ENCODE measurements at places on chromosomes 5 and 9.

DNA sequence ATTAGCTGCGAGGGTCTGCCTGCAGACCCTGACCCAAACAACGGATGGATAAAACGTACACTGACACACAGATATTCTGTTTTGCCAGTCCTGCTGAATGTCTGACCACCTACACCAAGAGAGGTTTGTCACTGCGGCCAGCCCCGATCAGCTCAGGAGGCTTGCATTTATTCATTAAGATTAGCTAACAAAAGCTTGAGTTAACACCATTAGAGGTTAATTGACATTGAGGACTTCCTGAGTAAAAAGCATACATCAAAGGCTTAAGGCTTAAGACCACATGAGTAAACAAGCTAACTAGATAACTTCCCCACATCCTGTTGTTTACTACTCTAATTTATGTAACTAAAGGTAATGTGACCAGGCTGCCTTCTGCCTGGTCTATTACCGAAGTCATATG, 198.1 kb upstream of the TRPC7 start:
- no peak for DNase-seq

GRCh38 chr9:97668485-97668884, 28.7 kb downstream of the XPA start:
- DNase-seq: no peak

GRCh38 chr9:101485924-101486692, 47.5 kb upstream of the RNF20 start:
- peak; percentile 66 for DNase-seq

GRCh38 chr9:125896404-125896803, 149.2 kb downstream of the PBX3 start:
- DNase-seq: no peak

DNA sequence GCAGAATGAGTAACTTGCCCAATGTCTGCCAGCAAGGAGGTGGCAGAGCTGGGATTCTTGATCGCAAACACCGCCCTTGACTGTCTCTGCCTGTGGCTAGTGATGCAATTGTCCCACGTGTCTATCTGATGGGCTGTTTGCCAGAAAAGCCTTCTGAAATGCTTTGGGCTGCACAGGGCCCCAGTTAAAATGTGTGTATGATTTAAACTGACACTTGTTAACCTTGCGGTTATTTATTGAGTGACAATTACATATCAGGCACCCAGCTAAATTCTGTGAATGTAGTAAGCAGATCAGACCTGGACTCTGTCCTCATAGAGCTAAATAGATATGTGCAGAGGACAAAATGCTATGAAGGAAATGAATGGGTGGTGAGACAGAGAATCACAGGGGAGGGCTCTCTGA, 11.6 kb upstream of the IL12B start:
- peak; percentile 72 for DNase-seq

DNA sequence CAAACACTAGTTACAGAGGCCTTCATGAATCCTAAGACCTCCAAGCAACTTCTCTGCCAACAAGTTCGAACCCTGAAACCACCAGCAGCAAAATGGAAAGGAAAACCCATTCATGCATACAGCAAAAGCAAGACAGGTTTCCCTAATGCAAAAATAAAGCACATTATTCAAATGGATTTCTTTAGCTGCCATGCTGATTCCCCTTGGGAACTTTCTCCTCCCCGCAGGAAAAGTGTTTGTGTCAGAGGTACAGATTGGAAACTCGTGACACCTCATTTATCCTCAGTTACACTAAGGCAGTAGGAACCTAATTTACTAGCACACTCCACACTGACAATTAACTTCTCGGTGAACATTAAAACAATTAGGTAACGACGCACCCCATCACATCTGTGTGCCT, 63.4 kb downstream of the TLE1 start:
- no peak for DNase-seq

DNA sequence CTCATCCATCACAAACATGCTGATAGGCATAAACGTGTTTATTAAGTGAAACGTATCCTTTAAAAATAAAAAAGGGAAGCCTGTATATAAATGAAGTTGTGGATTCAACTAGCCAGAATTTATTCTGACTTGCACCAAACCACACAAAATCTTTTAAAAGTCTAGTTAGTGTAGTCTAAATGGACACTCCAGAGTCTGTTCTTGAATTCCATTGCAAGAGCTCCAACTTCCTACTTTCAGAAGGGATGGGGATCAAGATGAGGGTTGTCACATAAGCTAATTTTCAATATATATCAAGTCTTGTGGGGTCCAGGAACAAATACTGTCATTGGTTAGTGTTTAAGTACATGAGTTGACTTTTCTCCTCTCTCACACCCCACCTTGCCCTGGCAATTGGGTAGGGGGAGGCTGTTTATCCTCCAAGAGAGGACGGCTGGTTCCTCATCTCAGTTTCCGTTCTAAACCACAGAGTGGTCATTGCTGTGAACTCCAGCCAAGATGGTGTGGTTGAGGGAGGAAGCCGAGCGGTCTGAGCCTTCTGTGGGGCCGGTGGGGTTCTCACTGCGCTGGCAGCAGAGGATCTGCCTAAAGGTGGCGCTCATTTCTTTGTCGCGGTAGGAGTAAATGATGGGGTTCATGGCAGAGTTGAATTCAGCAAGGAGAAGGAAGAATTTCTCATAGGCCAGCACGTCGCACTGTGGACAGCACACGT, 163.2 kb downstream of the LPAR1 start:
- DNase-seq: peak; percentile 66
